ENCODE measurements at places on chromosomes 5 and 9. TPM values are rescaled to one million over a fixed set of nuclear protein-coding genes. Genes with fewer than 3 reads are reported as not detected.

The IL33 gene
- total RNA-seq = 0.33 TPM

The TXNDC8 gene
- total RNA-seq = not detected

DNA sequence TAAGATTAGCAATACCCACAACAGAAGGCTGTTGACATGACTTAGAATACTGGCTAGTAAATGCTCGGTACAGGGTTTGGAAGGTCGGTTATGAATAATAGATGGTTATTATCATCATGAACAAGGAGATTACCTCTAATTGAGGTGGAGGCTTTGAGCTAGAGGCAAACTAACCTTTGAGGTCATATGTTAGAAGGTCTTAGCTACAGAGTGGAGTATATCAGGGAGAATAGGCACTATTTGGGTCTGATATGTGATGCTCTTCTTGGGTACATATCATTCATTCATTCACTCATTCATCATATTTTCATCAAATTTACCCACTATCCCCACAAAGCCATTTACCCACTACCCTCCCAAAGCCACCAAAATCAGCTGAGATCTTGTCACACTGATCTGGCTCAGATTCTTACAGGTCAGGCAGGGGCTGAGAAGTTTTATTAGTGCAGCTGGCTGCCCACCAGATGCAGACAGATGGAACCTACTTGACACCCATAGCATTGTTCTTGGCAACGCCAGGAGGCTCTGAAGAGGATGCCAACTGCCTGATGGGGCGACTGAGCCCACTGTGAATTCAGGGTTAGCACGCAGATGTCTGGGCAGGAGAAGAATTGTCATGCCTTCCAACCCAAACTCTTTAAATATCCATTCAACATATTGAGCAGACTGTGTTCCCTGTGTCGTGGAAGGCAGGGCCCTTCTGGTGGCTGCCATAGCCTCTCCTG is 90.2 kb upstream of the SH3PXD2B start:
- DNase-seq = peak; percentile 12

DNA sequence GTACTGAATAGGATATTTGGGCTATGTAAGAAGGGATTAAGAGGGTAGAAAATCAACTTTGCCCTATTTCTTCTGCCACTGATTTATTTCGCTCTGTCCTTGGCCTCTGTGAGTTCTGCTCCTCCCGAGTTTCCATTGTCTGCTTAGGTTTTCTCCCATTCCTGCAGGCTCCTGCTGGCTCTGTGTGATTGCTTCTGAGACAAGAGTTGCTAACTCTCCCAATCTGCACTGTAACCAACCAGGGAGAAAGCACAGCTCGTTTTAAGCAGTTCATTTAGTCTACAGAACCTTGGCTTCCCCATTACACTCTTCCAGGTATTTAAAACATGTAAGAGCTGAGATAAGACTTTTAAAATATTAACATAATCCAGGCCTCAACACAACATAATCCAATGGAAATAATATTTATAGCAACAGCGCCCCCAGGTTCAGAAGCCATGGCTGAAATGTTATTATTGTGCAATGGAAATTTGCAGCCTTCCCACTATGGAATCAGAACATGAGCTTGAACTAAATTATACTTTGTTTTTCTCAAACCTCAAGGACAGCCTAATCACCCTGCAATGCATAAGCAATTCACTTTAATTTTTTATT is 203.5 kb downstream of the ERCC6L2 start:
- no peak for DNase-seq
